ENCODE measurements at places on chromosomes 6 and 20. TPM values are rescaled to one million over a fixed set of nuclear protein-coding genes. Genes with fewer than 3 reads are reported as not detected.
A peak's percentile ranks its signal among the peaks of the same experiment; 100 is the strongest.

DNA sequence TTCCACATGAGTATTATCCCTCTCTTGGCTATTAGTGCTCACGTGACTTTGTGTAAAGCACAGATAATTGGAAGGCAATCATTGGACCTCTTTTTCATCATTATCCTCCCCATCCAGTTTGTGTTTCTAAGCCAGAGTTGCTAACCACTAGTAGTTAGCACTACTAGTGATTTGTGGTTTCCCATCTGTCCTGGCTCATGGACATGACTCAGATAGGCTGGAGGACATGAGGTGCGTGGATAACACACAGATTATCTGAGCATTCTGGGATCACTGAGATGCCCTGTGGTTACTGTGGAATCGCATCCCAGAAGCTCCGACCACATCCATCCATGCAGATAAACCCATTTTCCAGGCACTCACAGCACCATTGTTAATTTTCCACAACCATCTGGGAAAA is 123.8 kb upstream of the NAA20 start:
- no peak for DNase-seq

- no peak for DNase-seq
These were observed 38.4 kb downstream of the LCA5 start for GRCh38 chr6:79498842-79499241.

HCRTR2 gene
- total RNA-seq, result not detected

DNA sequence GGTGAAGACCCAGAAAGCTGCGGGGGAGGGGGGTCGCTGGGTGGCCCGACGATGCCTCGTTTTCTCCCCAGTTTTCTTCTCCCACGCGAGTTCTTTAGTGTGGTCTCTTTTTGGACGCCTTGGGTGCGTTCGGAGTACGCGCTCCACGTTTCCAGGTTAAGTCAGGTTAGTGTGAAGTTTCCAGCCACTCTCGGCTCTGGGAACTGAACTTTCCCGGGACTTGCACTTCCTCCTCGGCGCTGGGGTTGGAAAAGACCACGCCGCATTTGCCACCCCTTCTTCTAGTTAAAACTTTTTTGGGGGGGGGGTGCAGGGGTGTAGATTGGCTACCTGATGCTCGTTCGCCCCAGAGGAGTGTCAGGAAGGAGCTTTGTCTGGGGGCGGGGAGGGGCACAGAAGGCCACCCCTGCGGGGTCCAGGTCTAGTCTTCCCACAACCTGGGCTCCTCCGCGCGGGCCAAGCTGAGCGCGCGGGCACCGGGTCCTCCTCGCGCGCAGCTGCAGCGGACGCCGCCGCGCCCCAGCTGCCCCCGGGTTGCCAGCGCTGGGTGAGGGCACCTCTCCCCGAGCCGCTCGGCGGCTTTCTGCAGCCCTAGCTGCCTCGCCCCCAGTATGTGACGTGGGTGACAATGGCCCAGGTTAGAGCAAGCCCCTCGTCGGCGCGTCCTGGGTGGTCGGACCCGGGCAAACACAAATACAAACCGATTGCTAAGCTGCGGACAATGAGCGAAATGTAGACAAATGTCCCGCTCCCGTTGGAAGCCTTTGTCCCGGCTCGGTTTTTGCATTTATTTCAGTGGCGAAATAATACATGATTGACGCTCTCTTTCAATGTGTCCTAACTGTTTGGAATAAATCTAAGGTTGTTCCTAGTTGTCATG is 1.7 kb upstream of the NKX2-2 start:
- DNase-seq, result peak; percentile 24

DNA sequence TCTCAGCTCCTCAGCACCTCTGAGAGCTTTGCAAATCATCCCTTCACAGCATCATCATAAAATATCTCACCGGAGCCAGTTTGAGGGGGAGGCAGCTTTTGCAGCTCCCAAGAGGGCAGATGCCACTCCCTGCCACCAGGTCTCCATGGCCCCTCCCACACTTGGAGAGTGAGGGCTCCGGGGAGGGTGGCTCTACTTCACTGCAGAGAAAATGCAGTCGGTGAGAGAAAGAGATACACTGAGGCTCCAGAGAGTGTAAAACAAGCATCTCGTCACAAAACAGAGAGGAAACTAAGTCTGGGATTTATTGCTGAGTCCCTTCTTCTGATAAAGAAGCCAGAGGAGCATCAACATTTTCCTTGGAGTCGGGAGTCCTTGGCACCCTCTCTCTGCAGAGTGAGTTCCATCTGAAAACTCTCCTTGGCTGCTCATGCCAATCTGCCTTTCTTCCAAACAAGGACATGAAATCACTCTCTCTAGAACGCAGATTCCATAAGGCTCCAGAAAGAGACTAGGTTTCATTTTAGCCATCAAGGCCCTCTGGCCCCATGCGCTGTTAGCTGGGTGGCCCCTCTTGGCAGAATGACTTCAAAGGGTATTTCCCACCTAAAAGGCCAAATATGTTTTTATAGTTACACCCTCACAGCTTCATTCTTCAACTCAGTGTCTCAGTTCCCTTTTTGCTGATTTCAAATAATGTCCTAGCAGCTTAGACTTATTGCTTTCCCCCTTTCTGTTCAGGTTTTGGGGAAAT is 70.6 kb upstream of the F13A1 start:
- no peak for DNase-seq

Measured in neural crest cell (in vitro differentiated cells).